ENCODE measurements at places on chromosomes 2 and 18.
A peak's percentile ranks its signal among the peaks of the same experiment; 100 is the strongest.

DNA sequence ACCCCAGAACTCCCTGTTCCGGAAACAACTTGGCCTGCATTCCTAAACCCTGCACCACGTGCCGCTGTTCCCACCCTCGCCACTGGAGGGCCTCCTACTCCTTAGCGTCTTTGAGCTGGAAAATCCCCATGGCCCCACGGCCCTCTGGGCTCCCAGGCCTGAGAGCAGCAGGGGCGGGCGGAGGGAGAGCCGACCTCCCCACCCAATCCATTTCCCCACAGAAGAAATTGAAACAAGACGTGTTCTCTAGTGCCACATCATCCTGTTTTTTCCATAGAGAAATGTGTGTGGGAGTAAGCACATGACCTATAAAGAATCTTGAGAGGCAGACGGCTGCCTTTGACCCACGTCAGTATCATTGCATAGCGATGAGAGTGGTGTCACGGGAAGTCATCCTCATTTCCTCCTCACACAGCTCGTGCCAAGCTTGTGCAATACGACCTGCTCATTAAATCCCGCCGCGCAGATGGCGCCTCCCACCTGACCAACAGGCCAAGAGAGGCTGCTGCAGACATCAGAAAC is 79.2 kb downstream of the LAMA1 start:
- DNase-seq = peak; percentile 66

GRCh38 chr2:22817197-22817596 is 567.8 kb upstream of the KLHL29 start:
- DNase-seq = no peak

GRCh38 chr2:39153312-39153711 is 32.5 kb upstream of the SOS1 start:
- no peak for DNase-seq

- DNase-seq = no peak
These were observed 151.7 kb upstream of the NOSTRIN start for GRCh38 chr2:168650781-168651180.

DNA sequence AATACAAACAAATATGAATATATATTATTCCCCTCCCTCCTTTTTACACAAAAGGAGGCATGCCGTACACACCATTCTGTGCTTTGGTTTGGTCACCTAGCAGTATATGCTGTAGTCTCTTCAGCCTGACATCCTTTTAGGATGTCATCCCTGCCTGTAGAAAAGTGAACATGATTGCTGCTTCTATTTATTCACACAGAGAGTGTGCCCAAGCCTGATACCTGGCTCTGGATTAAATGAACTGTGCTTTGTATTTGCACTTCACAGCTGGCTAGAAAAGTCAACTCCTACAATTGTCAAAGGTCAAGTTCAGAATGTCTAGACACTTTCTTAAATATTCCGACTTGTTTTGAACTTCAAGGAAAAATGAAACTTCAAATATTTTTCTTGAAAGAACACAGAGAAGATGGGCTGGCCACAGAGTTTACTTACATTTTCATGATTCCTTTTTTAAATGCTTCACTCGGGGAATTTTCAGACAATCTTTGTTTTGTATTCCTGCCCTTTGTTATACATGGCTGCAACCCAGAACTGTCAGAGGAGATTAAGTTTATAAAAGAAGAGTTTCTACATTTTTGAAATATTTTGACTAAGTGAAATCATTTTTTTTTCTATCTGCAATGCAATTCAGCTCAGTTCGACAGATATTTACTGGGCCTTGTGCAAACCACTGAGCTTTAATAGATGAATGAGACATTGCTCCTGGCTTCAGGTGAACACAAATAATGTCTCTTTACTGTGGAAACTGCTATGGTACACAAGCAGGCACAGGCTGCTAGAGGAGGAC is 33.5 kb downstream of the DAPL1 start:
- DNase-seq = no peak

- DNase-seq = no peak
These were observed 26.7 kb downstream of the ATOH8 start for GRCh38 chr2:85780316-85781012.

- no peak for DNase-seq
These were observed 19.5 kb downstream of the C2orf74 start for GRCh38 chr2:61181382-61182058.

DNA sequence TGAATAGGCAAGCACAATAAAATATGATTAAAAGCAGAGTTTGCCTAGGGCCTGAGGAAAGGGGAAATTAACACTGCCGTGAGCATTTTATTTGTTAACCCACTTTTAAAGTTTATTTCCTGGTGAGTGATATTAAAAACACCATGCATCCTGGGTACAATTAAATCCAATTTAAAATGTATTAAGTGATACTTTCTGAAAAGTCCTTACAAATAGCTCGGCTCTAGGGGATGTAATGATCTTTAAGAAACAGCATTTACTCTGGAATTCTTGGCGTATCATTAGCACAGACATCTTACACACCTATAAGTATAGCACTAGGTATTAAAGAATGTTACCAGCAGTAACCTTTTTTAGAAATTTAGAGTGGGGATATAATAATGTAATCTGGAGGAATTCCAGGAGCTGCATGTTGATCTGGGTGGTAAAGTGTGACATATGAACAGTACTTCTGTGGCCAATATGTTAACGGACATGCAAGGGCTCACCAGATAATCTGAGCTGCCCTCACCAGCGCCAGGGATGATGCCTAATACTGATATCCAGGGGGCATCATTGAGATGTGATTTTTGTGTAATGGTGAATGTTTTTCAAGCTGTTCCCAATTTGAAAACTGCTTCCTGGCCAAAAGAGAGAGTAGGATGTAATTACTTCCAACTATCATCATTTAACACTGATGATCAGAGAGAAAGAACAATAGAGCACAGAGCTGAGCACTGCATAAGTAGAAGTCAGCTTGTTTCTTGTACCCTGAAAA is 235.9 kb downstream of the DSEL start:
- no peak for DNase-seq

DNA sequence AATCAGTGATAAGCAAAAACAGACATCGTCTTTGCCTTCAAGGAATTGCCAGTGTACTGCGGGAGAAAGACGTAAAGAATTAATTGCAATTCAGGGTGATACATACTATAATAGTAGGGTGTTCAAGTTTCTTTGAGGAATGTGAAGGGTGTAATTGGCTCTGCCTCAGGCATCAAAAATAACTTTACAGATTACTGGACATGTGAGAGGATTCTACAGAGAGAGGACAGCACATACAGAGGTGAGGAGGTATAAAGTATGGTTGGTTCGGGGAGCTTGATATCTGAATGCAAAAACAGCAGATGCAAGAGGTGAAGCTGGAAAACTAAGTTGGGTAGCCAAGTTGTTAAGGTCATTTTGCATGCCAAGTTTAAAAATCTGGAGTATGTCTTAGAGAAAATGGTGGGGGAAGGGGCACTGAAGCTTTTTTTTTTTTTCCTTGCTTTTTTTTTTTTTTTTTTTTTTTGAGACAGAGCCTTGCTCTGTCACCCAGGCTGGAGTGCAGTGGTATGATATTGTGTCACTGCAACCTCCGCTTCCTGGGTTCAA is 227.5 kb upstream of the FOSL2 start:
- no peak for DNase-seq

DNA sequence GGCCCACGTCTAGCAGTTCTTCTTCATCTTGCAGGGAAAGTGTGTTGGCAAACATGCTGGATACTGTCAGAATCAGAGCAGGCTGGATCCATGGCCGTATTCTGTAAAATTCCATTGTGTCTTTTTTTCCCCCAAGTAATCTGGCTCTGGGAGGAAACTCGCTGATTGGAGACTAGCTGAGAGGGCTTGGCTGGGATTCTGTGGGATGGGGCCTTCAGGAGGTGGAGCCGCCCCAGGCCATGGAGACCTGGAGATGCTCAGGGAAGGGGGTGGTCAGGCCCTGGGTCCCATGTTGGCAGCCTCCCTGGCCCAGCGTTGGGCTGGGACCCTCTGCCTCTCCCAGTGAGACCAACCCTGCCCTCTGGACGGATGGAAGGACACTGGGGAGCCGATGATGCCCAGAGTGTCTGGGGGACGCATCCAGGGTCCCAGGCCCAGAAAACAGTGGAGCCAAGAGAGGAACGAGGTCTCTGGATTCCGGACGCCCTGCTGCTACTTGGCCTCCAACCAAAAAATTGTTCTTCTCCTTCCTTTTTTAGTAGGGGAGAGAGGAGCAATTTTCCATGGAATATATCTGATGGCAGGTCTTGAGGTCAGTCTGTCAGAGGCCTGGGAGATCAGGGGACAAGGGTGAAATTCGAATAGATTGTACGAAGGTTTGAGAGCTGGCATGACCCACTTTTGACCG is 114.5 kb downstream of the AGAP1 start:
- DNase-seq = no peak

DNA sequence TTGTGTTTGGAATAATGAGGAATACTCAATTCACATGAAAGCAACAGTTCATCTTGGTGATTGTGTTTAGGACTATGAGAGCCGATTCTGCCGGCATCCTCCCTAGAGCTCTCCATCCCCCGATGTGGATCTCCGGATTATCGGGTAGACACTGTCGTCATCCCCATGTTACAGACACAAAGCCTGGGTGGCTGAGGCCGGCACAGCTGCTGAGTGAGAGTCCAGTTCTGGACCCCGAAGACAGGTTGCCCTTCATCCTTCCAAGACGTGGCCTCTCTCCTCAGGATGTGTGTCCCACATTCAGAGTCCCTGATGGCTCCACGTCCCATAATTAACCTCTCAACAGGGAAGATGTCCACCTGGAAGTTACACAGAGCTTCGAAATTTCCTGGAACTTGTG is 129.3 kb downstream of the HDAC4 start:
- no peak for DNase-seq

DNA sequence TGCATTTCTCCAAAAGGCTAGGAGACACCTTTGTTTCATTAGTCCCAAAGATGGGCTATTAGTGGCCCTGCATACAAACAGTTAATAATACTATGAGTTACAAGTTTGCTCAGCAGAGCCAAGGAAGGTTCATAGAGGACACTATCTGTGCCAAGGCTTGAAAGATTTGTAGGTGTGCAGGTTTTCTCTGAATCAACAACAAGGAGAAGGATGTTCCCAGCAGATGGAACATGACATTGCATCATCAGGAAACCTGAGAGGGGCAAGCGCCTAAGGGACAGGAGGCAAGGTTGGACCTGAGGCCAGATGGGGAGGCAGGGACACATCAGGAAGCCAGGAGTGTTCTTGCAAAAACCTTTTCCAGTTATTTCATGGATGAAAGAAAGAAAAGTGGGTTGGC is 35.4 kb upstream of the STK17B start:
- DNase-seq = no peak

DNA sequence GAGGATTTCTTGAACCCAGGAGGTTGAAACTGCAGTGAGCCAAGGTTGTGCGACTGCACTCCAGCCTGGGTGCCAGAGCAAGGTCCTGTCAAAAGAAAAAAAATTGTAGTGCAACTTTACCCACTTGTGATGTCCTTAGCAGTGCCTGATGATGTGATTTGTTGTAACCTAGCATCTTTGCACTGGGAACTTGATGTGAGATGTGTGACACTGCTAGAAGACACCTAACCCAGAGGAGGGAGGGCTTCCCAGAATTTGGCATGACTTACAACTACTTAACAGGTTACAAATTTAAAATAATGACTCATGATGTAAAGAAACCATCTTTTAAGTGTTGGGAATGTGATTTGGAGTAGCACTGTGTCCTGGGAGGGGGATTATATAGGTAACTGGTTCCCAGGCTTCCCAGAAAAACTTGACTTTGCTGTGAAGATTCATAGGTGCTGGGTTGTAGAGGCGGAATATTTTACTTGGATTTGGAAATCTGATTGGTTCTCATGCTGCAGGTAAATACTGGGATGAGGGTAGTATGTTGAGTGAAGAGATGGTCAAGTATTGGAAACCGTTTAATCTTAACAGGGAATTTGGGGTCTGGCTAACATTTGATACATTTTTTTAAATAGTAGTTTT is 3.7 kb downstream of the EEF1B2 start:
- DNase-seq = no peak

- DNase-seq = no peak
These were observed 121.9 kb upstream of the LGALSL start for GRCh38 chr2:64331849-64332699.

- DNase-seq = no peak
These were observed 41.9 kb upstream of the PTMA start for GRCh38 chr2:231666171-231667095.

DNA sequence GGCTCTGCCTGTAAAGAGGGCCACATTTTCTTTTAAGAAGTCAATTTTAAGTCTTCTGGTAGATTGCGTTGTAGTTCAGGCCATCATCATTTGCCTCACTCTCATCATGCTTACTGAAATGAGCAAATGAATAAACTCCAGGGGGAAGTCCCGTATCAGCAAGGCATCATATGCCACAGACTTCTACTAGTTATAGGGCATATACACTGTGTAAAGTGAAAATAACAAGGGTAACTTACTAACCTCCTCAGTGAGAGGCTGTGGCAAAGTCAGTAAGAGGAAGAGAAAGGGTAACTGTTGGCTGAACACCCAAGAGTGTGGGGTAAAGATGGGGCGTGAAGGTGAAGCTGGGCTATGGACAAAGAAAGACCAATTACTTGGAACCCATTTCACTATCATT is 456.2 kb downstream of the SPAG16 start:
- no peak for DNase-seq

DNA sequence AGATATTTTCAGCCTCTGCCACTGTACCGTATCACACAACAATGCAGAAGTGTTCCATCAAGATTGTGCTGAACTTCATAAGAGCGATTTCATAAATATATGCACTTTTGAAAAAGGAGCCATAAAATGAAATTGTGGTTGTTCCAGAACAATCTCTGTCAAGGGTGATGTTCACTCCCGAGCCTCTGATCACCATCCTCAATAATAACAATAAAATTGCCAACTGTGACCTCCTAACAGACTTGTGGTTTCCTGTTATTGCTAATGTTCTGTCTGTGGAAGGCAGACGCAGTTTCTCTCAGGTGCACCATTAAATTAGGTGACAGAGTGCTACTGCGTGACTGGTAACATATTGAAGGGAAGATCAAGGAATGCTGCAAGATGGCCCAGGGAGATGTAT is 383.7 kb downstream of the SOCS6 start:
- DNase-seq = no peak

- no peak for DNase-seq
These were observed 34.2 kb upstream of the ZNF804A start for GRCh38 chr2:184564092-184564491.

DNA sequence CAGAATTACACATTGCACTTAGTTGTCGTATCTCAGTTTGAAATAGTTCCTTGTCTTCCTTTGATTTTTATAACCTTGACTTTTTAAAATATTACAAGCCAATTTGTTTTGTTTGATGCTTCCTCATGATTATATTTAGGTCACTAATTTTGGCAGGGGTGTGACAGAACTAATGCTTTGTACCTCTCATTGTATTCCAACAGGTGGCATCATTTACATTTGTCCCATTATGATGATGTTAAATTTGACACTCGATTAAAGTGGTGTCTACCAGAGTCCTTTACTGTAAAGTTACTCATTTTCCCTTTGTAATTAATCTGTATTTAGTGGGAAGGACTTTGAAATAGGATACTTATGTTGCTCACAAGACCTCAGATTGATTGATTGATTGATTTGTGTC is 21.5 kb upstream of the MFSD2B start:
- DNase-seq = no peak

GRCh38 chr2:120132691-120133090 is 90.5 kb downstream of the TMEM185B start:
- DNase-seq = no peak
